ENCODE measurements at places on chromosomes 3 and 15.

DNA sequence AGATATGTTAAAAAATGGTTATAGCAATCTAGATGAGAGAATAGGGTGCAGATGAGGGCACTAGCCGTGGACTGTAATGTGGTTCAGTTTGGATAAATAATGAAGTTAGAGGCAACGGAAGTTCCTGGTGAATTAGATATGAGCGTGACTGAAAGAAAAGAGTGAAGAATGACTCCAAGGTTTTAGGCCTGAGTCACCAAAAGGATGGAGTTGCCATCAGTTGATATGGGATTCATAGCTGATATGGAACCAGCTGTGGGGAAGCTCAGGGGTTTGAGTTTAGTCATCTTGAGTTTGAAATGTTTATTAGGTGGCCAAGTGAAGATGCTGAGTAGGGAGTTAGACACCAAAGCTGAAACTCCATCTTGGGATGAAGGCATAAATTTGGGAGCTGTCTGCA, 66.2 kb downstream of the SSR3 start:
- DNase-seq, result no peak

DNA sequence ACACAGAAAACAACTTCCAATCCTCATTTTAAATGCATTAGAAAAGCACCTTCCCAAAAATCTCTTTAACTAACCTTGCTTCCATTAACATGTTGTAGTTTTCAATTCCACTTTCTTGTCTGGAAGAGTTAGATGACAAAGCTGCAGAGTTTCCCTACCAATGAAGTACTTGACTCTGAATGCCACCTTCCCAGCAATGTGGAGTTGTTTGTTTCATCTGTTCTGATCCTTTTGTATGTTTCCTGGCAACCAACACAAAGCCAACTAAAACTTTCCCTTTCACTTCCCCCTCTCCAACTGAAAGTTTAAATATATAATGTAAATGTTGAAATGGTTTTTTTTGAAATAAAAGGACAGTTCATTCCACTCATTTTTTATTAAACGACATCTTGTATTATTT, at the start of gene WDR49:
Gene WDR49, minus strand, starts transcription at position 183 of the 400 bp plus-strand sequence. CDS start 517 bp downstream, outside the sequence.
- DNase-seq, result no peak

- DNase-seq, result no peak
These were observed 15.5 kb downstream of the DLEC1 start for GRCh38 chr3:38054499-38055001.

DNA sequence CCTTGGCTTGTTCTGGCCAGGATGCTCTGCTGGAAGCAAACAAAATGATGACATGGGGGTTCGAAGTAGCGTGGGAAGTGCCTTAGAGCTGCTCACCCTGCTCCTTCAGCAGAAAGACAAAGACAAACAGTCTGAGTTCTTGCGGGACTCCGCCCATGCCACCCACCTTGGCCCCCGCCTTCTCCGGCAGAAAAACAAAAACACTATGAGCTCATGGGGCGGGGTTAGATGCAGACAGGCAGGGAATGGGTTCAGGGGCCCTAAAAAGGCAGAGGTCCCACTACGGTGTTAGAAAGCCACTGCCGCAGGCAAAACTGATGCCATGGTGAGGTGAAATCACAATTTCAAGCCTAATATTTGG, 9.7 kb upstream of the NCKIPSD start:
- DNase-seq, result no peak

GRCh38 chr3:70607469-70607868, 295.0 kb upstream of the MDFIC2 start:
- no peak for DNase-seq

DNA sequence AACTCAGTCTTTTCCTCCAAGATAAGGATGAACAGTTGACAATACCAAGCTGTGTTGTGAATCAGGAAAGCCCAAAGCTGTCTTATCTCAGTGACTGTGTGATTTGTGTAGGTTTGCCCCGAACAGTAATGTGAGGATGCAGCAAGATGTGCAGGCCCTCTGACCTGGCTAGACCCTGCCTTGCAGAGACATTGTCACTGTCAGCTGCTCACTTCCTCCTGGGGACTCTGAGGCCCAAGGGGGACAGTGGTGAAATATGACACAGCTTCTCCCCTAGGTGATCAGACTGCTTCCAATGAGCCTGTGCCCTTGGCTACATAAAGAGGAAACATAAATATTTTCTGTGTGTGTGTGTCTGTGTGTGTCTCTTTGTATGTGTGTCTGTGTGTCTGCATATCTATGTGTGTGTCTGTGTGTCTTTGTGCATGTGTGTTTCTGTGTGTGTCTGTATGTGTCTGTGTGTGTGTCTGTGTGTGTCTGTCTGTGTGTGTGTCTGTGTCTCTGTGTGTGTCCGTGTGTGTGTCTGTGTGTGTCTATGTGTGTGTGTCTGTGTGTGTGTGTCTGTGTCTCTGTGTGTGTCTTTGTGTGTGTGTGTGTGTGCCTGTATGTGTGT, 21.7 kb downstream of the LRRK1 start:
- DNase-seq, result no peak

GRCh38 chr3:55205990-55206389, 278.1 kb upstream of the LRTM1 start:
- no peak for DNase-seq

- no peak for DNase-seq
These were observed 36.7 kb upstream of the SLC7A14 start for GRCh38 chr3:170622369-170623159.

DNA sequence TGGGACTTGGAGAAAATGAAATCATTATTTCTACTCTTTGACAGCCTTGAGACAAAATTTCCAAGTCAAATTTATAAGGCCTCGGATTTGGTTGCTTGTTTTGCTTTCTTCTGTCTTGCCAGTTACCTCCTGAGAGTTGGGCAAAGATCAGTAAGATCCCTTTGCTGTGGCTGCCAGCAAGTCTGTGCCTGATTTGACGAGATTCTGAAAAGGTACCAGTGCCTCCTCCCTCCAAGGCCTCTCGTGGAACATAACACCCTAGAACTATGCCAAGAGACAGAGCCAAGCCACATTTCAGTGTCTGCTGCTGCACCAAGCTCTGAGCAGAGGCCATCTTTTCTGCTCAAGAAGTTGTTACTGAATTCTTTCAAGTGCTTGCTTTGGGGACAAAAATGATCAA, 61.0 kb downstream of the GTPBP8 start:
- no peak for DNase-seq

GRCh38 chr15:75177360-75178071, 24.2 kb upstream of the C15orf39 start:
- DNase-seq, result no peak

DNA sequence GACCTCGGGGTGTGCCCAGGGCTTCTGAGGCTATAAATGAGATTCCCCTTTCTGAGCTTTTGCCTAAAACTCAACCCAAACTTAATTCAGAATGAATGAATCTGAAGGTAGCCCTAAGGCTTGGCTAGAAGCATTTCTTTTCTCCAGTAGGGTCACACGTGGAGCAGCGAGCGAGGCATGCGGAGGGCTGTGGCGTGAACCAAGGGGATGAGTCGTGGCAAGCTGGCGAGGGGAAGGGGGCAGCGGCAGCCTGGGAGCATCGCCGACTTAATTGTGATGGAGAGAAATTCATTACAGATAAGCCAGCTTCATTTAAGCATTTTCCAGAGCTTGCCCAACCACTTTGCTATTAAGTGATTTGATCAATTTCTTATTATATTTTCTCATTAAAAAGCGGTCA, 79.9 kb downstream of the CHSY1 start:
- no peak for DNase-seq

DNA sequence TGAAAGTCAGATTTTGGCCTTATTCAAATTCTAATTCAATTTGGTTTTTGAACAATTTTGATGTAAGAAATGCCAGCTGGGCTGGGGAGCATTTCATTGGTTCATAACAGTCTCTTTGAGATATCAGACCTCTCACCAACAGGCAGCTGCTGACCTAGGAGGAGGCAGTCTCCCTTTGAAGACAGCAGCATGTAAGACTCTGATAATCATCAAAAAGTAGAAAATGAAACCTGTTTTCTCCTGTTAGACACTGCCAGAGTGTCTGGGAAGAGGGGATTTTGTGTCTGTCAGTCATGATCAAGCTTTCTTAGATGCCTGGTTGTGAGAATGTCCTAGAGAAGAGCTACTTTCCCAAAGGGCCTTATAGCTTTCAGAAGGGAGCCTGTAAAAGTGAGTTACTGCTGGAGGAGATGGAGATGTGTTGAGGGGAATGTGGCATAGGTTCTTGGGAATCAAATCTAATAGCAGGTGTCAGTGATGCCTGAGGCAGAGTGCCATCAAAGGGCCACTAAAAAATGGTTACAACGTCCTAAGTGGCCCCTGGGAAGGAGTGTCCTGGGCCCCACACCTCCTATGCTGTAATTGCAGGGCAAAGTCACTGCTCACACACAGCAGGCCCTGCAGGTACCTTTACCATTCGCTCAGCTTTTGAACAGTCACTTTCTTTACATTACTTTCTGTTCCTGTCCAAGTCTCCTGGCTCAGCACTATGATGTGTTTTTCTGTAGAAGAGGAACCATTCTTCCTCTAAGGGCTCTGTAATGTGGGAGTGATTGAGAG, 43.1 kb downstream of the FSTL1 start:
- DNase-seq, result no peak

DNA sequence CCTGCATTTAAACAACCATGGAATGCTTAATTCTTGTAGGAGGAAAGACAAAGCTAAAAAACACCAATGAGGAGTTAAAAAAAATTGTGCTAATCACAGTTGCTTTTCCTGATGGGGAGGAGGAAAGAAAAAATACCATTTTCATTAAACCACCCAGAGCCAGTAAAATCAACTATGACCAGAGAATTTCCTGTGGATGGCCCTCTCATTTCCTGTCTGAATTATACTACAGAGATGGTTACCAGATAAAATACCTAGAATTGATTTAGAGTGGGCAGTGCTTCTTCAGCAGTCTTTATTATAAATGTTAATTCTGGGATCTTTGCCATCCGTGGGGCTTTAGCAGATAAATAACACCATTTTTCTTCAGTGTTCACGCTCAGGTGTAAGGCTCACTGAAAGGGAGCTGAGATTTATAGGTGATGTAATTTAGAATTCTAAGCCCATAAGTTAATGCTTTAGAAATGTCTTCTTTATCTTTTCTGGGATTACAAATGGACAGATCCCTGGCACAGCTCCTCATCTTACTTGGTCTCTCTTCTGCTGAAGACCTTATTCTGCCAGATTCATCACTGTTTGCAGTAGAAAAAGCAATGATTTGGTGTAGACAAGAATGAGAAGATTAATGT, 37.9 kb downstream of the RETNLB start:
- no peak for DNase-seq

GRCh38 chr3:120203016-120203415, 82.0 kb downstream of the GPR156 start:
- no peak for DNase-seq

DNA sequence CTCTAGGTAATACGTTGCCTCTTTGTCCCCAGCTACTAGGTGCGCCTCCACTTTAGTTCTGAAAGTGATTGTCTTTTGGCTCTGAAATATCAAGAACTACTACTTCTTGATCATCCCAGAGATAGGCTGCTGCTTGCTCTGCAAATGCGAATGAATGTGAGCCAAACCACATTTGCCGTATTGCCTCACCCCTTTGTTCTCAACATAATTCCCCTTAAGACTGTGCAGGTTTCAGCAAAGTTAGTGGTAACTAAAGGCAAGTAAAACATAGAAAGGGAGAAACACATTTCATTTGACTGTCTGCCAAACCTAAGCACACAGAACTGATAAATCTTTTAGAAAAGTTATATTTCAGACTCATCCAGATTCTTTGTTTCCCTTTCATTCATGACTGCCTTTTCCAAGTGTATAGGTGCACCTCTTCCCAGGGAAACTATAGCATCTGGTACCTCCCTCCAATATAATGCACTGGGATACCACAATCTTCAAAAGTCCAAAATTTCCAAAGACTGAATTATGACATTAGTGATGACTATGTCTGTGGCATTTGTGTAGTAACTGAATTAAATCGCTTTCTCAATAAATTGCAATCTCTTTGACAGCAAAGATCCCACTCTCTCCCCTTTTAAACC, 720.6 kb upstream of the CBLB start:
- no peak for DNase-seq

- no peak for DNase-seq
These were observed 45.4 kb upstream of the DLG1 start for GRCh38 chr3:197343656-197344408.

DNA sequence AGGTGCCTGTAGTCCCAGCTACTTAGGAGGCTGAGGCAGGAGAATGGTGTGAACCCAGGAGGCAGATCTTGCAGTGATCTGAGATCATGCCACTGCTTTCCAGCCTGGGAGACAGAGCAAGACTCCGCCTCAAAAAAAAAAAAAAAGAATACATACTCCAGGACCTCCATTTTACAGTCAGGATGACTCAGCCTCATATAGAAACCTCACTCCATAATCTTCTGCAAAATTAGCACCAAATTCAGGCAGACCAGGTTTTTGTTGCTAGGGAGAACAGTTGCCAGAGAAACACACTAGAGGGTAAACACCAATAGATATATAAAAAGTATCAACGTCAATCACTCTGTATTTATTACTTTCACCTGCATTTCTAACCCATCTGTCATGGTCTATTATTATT, 28.3 kb upstream of the AP3B2 start:
- DNase-seq, result no peak

DNA sequence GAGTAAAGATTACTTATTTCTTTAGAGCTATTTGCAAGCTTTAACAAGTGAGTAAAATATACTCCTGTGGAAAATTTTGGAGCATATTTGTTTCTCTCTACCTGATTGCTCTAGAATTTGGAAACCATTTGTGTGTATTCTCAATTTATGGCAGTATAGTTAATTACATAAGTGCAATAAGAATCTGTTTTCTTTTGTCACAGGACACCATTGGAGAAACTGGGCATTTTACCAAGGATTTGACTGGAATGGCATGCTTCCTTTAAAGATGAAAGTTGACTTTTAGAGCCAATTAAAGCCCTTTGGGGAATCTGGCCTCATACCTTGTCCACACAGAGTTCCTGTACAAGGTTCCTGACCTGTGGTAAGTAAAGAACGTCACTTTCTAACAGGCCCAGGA, 38.4 kb downstream of the PAQR5 start:
- no peak for DNase-seq

DNA sequence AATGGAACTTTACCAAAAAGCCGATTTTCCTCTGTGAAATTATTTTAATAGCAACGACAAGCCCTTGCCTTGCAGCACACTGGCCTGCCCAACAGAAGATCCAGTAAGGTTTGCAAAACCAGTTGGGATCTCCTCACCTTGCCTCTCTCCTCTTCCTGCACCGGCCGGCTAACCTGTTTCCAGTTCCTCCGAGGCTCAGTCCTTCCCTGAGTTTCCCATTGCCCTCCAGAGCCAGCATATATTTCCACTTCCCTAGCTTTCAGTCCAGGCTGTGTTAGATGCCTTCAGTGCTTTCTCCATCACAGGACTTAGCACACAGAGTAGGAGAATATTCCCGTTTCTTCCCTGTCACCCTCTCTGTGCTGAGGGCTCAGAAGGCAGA, 60.3 kb downstream of the NOX5 start:
- DNase-seq, result no peak

DNA sequence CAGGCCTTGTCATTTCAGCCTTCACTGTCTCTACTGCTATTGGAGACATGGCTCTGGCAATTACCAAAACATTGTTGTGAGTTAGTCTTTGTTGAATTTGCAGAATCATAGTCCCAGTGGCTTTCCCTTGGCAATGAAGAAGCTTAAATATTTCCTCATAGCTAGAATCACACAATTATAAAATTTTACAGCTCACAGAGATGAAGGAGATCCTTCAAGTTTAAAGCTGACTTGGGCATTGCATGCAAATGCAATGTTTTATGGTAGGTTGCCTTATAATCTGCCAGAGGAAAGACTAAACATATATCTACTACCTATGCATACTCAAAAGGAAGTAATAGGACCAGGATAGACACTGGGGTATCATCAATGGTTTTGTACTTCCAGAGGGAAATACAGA, 90.9 kb downstream of the LSAMP start:
- no peak for DNase-seq

GRCh38 chr3:53628536-53629401, 134.4 kb downstream of the CACNA1D start:
- no peak for DNase-seq
